ENCODE measurements at places on chromosomes 16 and 17.

DNA sequence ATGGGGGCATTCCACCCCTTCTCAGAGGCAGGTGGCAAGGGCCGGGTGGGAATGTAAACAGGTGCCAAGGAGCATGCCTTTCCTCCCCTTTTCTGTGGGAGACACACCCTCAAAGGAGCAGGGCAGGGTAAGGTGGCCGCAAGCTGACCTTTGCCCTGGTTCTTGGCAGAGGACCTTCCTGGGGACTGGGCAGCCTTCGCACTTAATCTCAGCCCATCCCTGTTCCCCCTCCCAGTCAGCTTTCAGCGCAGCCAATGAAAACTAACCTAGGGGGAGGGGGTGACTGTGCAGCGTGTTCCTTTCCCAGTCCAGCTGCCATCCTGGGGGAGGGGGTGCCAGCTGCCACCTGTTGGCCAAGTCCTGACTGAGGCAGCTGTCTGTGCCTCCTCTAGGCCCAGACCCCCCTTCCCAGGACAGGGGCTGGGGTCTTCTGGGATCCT is 2.8 kb downstream of the TRAF4 start:
- DNase-seq, result no peak

DNA sequence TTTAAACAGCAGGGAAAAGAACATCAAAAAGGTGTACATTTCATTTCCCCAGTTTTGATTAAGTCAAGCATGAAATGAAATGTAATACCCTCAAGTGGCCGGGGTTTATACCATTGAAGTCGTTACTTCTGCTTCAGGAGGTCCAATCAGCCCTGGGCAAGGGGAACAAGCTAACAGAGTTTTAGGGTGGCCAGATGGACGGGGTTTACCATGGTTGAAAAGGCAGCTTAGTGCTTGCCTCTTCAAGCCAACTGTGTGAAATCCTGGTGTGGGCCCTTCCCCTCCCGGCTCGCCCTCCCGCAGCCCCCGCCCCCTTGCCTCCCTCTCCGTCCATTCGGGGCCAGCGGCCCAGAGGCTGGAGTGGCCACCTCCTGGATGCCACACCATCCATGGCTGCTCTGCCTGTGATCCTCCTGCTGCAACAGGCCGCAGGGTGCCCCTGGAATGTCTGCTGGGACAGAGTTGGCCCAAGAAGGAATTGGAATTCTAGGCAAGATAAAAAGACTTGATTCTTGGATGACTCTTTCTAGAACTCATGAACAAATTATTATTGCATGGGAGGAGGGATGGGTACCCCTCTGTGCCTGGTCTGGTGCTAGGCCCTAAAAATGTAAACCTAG is 296.2 kb upstream of the IRX3 start:
- DNase-seq, result no peak

- peak; percentile 93 for DNase-seq
Measured at GRCh38 chr17:40100669-40101366, 429 bp upstream of the NR1D1 start.

DNA sequence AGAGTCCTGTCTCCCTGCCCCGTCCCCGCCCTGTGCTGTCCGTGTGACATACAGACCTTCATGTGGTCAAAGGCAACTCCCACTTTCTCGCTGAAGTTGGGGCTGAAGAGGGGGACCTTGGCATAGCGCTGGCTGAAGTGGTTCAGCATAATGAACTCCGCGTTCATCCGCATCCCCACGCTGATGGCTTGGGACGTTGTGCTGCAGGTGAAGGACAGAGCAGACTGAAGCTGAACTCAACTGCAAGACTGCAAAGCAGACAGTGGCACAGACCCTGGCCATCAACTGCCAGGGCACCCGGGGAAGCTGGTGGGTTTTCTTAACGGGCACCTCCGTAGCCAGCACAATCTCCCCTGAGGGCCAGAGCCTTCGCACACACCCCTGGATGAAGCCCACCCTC is 24.2 kb downstream of the ELAC2 start:
- no peak for DNase-seq

- peak; percentile 19 for DNase-seq
Measured at GRCh38 chr16:72921106-72921505, 126.8 kb downstream of the ZFHX3 start.
